ENCODE measurements at places on chromosomes 6 and 20.

DNA sequence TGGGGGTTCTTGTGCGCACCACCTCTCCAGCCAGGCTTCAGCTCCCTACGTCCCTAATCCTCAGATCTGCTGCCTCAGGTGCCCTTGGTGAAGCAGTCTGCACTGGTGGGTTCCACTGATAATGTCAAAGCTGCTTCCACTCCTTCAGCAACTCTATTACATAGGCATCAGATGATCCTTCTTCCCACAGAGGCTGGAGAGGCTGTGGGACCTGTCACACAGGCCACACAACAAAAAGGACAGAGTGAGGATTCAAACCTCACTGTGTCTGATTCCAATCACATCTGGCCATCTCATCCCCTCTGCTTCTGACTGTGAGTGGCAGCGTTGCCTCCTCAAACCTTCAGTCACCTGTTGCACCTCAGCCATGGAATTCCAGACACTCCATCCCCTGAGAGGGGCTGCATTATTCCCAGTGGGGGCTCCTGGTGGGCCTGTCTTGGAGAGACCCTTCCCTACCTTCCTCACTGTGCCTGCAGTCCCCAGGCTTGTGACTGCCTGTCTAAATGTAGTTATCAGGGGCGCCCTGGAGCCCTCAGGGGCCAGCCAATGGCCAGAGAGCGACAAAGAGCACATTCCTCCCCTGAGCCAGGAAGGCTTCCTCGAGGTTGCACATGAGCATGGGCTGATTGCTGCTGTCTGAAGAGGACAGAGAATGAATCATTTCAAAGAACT lies 211.4 kb upstream of the ECI2 start:
- DNase-seq: no peak

GRCh38 chr20:40488401-40488800 lies 200.6 kb downstream of the MAFB start:
- no peak for DNase-seq

GRCh38 chr6:680666-681340 lies 12.1 kb downstream of the EXOC2 start:
- no peak for DNase-seq

DNA sequence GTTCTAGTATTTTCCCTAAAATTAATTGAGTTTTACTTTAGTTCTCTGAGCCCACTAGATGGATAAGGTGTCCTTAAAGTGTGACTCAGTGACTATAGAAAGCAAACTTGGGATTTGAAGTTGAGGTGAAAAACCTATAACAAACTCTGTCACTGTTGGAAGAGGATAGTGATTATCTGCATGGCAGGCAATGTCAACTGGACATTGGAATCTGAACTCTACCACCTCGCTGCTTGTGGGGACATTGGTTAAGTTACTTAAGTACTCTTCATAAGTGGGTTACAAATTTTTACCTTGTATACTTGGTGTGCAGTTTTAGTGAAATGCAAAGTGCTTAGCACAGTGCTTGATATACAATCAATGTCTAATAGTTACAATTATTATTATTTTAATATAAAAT lies 87.9 kb upstream of the B3GAT2 start:
- no peak for DNase-seq

- no peak for DNase-seq
Observed at GRCh38 chr6:168032005-168032760, 34.7 kb downstream of the KIF25 start.

GRCh38 chr20:61600016-61600415 lies 348.0 kb downstream of the CDH4 start:
- DNase-seq: no peak
